ENCODE measurements at places on chromosomes 7 and 10. TPM values are rescaled to one million over a fixed set of nuclear protein-coding genes. Genes with fewer than 3 reads are reported as not detected.

PDIA4 gene
- 39.8 TPM for total RNA-seq

CAMK1D gene
- 12.9 TPM for total RNA-seq

LIPN gene
- total RNA-seq: 0.33 TPM

- H3K4me3 ChIP-seq: peak overlapping the region; percentile 66
- no peak for DNase-seq
- H3K27ac ChIP-seq: peak overlapping the region; percentile 99
- H3K36me3 ChIP-seq: no peaks in the 10 kb centered on the region
- H3K27me3 ChIP-seq: no peaks in the 10 kb centered on the region
These were observed 220.3 kb downstream of the PHTF2 start for GRCh38 chr7:78018641-78019446.

DNA sequence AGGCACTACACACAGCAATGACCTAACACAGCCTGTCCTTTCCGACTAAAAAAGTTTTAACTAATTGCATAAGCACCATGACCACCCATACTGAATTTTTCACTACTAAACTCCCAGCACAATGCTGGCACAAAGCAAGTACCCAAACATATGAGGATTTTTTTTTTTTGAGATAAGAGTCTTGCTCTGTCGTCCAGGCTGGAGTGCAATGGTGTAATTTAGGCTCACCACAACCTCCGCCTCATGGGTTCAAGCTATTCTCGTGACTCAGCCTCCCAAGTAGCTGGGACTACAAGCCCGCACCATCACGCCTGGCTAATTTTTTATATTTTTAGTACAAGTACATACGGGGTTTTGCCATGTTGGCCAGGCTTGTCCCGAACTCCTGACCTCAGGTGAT lies 5.1 kb downstream of the UBE2H start:
- H3K4me1 ChIP-seq: peaks cover 48% of the 10 kb centered on the region
- H3K36me3 ChIP-seq: peaks cover 10% of the 10 kb centered on the region
- H3K27me3 ChIP-seq: no peaks in the 10 kb centered on the region
- no peak for DNase-seq
- peak overlapping the region; percentile 97 for H3K27ac ChIP-seq
- H3K4me3 ChIP-seq: no peak overlapping the region

LIPM gene
- total RNA-seq: not detected

- H3K4me1 ChIP-seq: peaks cover 49% of the 10 kb centered on the region
- peaks cover 26% of the 10 kb centered on the region for H3K36me3 ChIP-seq
- H3K4me3 ChIP-seq: peak overlapping the region; percentile 76
- no peak for DNase-seq
- H3K27ac ChIP-seq: peak overlapping the region; percentile 91
These were observed 4.1 kb downstream of the IMPDH1 start for GRCh38 chr7:128405471-128406313.

DNA sequence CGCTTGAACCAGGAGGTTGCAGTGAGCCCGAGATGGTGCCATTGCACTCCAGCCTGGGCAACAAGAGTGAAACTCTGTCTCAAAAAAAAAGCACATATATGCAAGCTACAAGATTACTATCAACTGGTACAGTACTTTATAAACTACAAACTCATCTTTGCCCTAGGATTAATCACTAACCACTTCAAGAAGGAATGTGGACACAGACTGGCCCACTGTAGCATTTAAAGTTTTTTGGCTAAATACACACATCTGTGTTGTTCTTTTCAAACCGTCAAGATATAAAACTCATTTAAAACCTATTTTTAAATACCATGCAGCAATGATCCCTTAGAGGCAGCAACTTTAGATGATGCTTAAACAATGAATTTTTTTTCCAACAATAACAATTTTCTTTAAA lies 205.4 kb downstream of the IMMP2L start:
- H3K27ac ChIP-seq: no peak overlapping the region
- H3K36me3 ChIP-seq: no peaks in the 10 kb centered on the region
- DNase-seq: no peak
- H3K27me3 ChIP-seq: no peaks in the 10 kb centered on the region
- peaks cover 13% of the 10 kb centered on the region for H3K4me1 ChIP-seq

DNA sequence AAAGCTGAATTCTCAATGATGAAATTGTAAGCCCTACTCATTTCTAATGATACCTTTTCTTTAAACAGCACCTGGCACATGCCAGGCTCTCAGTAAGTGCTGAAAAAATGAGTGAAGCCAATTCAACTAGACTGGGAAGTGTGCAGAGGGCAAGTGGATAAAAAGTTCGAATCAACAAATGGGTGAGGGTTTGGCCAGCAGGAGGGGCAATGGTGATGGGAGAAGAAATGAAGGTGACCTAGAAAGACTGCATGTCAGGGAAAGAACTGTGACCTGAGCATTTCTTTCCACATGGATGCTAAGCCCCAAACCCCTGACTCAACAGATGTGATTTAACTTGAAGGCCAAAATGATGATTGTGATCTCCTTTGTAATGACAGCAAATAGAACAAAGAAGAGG lies 54.6 kb downstream of the DKK1 start:
- no peak overlapping the region for H3K27ac ChIP-seq
- H3K27me3 ChIP-seq: no peaks in the 10 kb centered on the region
- H3K4me1 ChIP-seq: no peaks in the 10 kb centered on the region

DNA sequence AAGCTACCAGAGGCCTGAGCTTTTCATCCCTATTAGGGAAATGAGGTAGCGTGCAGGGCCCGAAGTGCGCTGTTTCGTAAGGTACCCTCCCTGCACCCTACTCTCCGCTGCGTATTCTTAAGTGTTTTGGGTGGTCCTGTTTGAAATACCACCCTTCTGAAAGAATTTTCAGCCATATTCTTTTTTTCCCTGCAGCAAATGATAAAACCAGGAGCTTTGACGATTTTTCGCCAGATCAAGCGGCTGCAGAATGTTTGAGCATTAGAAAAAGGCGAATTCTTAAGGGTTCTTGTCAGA lies 1.2 kb downstream of the RSBN1L start:
- no peak for DNase-seq
- peak overlapping the region; percentile 85 for H3K4me3 ChIP-seq
- peak overlapping the region; percentile 96 for H3K27ac ChIP-seq
- H3K36me3 ChIP-seq: no peaks in the 10 kb centered on the region

- DNase-seq: no peak
- peaks cover 10% of the 10 kb centered on the region for H3K4me1 ChIP-seq
- H3K27ac ChIP-seq: peak within 1 kb of the TSS; percentile 59
- no peaks in the 10 kb centered on the region for H3K27me3 ChIP-seq
These were observed at the start of gene SMO for GRCh38 chr7:129188372-129188891. TSS of gene SMO (plus strand) at chr7:129188633. CDS start at chr7:129189152, 519 bp downstream.

DNA sequence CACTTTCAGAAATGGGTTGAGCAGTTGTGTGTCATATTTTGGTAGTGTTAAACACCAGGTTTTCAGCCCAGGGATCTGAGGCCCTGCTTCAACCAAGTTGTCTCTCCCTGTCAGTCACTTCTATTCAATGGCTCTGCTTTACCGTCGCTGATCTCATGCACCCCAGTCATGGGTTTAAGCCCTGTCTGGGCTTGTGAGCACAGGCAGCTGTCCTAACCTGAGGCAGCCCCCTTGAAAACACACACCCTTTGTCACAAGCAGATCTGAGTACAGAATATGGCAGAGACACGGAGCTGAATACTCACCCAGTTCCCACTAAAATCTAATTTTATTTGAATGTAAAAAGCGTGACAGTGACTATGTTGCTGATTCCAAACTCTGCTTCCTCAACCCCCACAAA lies 110.6 kb upstream of the GLI3 start:
- H3K4me1 ChIP-seq: peaks cover 25% of the 10 kb centered on the region
- DNase-seq: no peak
- H3K4me3 ChIP-seq: no peak overlapping the region
- H3K27me3 ChIP-seq: no peaks in the 10 kb centered on the region
- H3K36me3 ChIP-seq: no peaks in the 10 kb centered on the region
- no peak overlapping the region for H3K27ac ChIP-seq

GRCh38 chr7:105830405-105831301 lies 45.7 kb downstream of the ATXN7L1 start:
- H3K36me3 ChIP-seq: no peaks in the 10 kb centered on the region
- peak overlapping the region; percentile 34 for H3K27ac ChIP-seq

All from esophagus muscularis mucosa (tissue), 4 donors.